ENCODE measurements at places on chromosomes 5 and 9. TPM values are rescaled to one million over a fixed set of nuclear protein-coding genes. Genes with fewer than 3 reads are reported as not detected.

GADD45G gene
- 14.3 TPM for polyA plus RNA-seq

FOXD4L3 gene
- not detected for polyA plus RNA-seq

LHX2 gene
- polyA plus RNA-seq = 2.0 TPM

ACOT12 gene
- polyA plus RNA-seq = not detected

CDH18 gene
- polyA plus RNA-seq = 7.8 TPM

SSBP2 gene
- 63.5 TPM for polyA plus RNA-seq

PTPA gene
- 141 TPM for polyA plus RNA-seq

SVEP1 gene
- 20.6 TPM for polyA plus RNA-seq

ACTBL2 gene
- polyA plus RNA-seq = not detected

SLC1A3 gene
- 23.2 TPM for polyA plus RNA-seq

RGS7BP gene
- 15.2 TPM for polyA plus RNA-seq

FBP2 gene
- 86.4 TPM for polyA plus RNA-seq

TEX10 gene
- 22.2 TPM for polyA plus RNA-seq

RELL2 gene
- 0.12 TPM for polyA plus RNA-seq

SLC36A3 gene
- polyA plus RNA-seq = not detected

CD72 gene
- 2.6 TPM for polyA plus RNA-seq

NUTM2F gene
- not detected for polyA plus RNA-seq

NDST1 gene
- 48.2 TPM for polyA plus RNA-seq

HNRNPH1 gene
- 607 TPM for polyA plus RNA-seq

ZBTB26 gene
- polyA plus RNA-seq = 8.4 TPM

C9orf72 gene
- 17.7 TPM for polyA plus RNA-seq

RETREG1 gene
- polyA plus RNA-seq = 61.0 TPM

CTSL gene
- 37.5 TPM for polyA plus RNA-seq

HAVCR2 gene
- 4.1 TPM for polyA plus RNA-seq

WNT8A gene
- polyA plus RNA-seq = not detected

LMAN2 gene
- polyA plus RNA-seq = 76.5 TPM

CRB2 gene
- polyA plus RNA-seq = 0.12 TPM

HTR1A gene
- polyA plus RNA-seq = not detected

HMCN2 gene
- polyA plus RNA-seq = 7.5 TPM

PCDHB10 gene
- polyA plus RNA-seq = 5.3 TPM

SNCB gene
- polyA plus RNA-seq = not detected

GBA2 gene
- polyA plus RNA-seq = 62.5 TPM

MCC gene
- polyA plus RNA-seq = 17.8 TPM

PCDHGA8 gene
- 0.80 TPM for polyA plus RNA-seq

PGM5 gene
- polyA plus RNA-seq = 61.6 TPM

C9 gene
- 0.34 TPM for polyA plus RNA-seq

ANKRD20A1 gene
- not detected for polyA plus RNA-seq

PCDHGA3 gene
- 1.0 TPM for polyA plus RNA-seq

ARHGEF39 gene
- 5.6 TPM for polyA plus RNA-seq

ITGA1 gene
- 21.6 TPM for polyA plus RNA-seq
